ENCODE measurements at places on chromosomes 3 and 15.

DNA sequence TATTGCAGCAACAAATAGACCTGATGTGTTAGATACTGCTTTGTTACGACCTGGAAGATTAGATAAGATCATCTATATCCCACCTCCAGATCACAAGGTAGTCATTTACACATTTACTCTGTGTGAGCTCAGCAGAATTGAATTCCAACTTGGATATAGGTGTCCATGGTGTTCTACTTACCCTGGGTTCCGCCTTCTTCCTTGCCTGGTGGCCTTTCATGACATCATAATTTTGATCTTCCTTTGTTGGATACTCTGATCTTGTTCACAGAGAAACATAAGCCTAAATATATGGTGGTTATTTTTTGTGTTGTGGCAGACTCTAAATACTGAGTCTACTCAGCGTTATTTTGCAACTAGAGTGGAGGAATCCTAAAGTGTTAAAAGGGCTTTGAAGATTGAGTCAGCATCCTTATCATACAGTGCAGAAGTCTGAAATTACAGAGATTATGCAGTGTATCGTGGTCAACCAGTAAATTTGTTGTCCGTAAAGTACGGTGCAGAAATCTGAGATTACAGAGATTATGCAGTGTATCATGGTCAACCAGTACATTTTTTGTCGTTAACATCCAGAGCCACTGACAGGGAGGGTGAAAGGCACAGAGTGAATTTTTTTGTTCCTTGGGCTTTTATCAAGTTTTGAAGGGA is 39.1 kb upstream of the GATM start:
- DNase-seq, result no peak

DNA sequence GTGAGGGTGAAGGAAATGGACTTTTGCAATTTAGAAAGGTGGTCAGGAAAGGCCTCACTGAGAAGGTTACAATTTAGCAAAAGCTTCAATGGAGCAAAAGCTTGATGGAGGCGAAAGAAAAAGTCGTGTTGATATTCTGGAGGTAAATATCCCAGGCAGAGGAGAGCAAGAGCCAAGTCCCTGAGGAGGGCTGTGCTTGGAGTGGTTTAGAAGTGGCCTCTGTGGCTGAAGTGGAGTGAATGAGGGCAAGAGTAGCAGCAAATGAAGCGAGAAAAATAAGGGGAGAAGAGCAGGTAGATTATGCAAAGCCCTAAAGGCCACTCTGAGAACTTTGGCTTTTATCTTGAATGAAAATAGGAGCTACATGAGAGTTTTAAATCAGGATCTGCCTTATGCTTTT is 54.1 kb downstream of the GUCA1C start:
- DNase-seq, result no peak

DNA sequence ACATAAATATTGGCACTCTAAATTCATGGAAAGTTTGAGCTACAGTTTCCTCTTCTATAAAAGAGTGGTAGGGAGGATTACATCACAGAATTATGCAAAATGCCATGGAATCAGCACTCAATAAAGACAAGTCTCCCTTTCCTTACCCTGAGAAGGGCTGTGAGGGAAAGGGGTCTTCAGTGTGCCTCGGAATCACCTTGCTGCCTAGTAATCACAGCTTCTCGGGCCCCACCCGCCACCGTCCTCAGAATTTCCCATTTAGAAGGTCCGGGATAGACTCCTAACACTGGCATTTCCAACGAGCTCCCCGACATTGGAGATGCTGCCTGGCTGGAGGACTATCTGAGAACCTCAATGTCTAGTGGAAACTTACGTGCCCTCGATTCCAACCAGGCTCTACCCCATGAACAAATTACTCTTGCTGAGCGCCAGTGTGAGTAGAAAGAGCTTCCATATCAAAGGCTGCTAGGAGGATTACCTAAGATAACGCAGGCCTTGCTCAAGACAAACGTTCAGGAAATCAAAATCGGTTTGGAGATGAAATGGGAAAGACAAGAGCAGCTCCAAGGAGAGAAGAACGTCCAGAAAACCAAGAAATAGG is 92.1 kb upstream of the CHD2 start:
- DNase-seq, result peak; percentile 31

DNA sequence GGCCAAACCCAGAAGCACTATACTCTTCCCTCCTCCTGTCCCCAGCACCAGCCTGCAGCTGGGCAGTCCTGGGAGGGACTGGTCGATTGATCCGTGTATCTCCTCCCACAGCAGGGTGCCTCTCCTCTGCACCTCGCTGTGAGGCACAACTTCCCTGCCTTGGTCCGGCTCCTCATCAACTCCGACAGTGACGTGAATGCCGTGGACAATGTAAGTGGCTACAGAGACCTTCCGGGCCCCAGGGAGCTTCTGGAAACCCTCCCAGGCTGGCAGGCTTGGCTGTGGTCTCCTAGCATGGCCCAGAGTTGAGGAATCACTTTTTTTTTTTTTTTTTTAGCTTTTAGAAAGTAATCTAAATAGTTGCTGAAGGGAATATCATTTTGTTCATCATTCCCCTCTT is 30.7 kb downstream of the ANKDD1A start:
- DNase-seq, result no peak

DNA sequence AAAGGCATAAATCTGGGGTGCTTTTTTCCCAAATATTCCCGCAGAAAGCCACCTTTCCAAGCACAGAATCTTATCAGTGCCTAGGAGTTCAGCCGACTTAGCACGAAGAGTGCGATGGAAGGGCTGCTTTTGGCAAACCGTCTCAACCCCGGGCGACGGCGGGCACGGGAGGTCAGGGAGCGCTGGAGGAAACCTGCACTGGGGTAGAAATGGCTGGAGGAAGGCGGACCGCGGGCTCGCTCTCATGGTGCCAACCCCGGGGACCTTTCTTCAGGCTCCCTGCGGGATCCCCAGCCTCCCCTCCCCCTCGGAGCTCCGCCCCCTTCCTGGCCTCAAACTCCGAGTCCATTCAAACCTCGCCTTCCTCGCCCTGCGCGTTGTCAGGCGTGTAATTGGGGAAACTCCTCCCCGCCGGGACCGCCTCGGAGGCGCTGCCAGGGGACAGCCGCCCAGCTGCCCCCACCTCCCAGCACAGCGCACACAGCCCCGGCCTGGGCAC is at the start of gene GABRG3:
Gene GABRG3, plus strand, starts transcription at position 470 of the 499 bp plus-strand sequence.
- DNase-seq, result no peak

DNA sequence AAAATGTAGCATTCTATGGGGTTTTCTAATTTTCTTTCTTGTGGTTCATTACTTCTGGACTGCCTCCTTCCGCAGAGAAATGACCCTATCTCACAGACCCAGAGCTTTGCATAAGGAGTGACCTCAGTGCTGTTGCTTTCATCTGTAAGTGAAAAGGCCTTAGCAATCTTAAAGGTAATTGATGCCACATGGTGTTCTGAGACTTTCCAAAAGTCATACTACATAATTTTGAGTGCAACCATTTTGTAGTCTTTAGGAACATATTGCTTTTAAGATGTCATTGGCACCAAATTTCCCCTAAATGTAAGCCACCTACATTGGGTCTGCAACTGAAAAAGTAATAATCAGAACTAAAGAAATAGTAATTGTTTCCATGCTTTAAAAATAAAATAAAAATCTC is 9.2 kb upstream of the HHLA2 start:
- DNase-seq, result no peak

GRCh38 chr15:96767703-96768434 is 437.4 kb downstream of the NR2F2 start:
- DNase-seq, result no peak

All from SW 1271 (cell line).